ENCODE measurements at places on chromosomes 13 and 19. TPM values are rescaled to one million over a fixed set of nuclear protein-coding genes. Genes with fewer than 3 reads are reported as not detected.

The INAFM1 gene
- total RNA-seq, result 26.2 TPM

The CGB5 gene
- not detected for total RNA-seq

The CCDC8 gene
- 18.8 TPM for total RNA-seq

The MEDAG gene
- 188 TPM for total RNA-seq

The ERFL gene
- 0.81 TPM for total RNA-seq

DNA sequence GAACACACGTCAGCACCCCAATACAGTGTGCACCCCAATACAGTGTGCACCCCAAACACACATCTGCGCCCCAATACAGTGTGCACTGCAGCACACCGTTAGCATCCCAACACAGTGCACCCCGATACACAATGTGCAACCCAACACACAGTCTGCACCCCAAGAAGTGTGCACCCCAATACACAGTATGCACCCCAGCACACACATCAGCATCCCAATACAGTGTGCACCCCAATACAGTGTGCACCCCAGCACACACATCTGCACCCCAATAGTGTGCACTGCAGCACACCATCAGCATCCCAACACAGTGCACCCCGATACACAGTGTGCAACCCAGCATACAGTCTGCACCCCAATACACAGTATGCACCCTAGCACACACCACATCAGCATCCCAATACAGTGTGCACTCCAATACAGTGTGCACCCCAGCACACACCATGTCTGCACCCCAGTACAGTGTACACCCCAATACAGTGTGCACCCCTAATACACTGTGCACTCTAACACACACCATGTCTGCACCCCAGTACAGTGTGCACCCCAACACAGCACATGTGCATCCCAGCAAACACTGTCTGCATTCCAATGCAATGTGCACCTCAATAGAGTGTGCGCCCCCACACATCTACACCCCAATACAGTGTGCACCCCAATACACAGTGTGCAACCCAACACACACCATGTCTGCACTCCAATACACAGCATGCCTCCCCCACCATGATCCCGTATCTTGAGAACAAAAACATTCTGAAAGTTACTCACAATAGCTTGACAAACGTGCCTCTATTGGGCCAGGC is 855 bp upstream of the CARS2 start:
- H3K4me1 ChIP-seq, result no peaks in the 10 kb centered on the region
- H3K36me3 ChIP-seq, result no peaks in the 10 kb centered on the region
- no peak overlapping the region for H3K4me3 ChIP-seq
- no peak for DNase-seq
- no peak overlapping the region for H3K27ac ChIP-seq
- H3K27me3 ChIP-seq, result no peaks in the 10 kb centered on the region

DNA sequence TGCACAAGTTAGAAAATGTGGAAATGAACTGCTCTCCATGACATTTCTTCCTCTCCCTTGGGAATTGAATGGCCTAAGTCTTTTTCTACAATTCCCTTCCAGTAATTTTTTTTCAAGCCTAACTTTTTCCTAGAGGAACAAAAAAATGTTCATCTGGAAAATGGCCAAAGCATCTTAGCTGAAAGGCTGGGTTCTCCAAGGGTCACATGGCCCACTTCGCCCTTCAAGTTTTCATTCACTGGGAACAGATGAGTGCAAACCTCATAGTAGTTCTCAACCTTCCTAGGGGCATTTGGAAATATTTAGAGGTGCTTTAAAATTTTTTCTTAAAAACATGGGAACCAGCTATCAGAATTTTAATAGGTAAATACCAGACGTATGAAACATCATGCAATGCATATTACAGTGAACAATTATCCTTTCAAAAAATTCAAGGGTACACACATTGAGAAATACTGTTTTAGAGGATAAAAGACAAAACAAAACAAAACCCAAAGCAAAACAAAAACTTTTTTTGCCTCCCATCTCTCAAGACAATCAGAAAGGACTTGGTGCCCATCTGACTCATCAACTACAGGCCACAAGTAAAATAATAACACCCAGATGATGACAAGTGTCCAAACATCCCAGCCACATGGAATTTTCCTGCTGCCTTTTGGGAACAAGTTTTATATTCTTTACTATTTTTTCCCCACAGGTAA is 208.8 kb downstream of the SLITRK6 start:
- H3K27me3 ChIP-seq, result no peaks in the 10 kb centered on the region
- no peaks in the 10 kb centered on the region for H3K4me1 ChIP-seq
- no peak overlapping the region for H3K4me3 ChIP-seq
- no peak for DNase-seq
- no peaks in the 10 kb centered on the region for H3K36me3 ChIP-seq

DNA sequence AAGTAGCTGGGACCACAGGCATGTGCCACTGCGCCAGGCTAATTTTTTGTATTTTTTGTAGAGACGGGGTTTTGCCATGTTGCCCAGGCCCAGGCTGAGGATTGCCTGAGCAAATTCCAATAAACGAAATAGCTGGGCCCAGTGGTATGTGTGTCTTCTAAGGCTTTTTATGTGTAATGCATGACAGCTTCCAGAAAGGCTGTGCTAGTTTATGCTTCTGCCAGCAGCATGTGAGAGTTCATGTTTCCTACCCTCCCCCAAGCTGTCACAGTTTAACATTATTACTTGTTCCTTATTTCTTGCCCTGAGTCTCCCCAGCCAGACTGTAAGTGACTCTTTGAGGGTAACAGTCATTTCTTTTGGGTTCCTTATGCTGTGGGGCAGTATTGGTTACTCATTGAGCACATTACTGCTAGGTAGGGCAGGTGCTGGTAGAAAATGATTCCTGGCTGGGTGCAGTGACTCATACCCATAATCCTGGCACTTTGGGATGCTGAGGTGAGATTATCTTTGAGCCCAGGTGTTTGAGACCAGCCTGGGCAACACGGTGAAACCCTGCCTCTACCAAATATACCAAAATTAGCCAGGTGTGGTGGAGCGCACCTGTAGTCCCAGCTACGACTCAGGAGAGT is 13.6 kb downstream of the GPATCH1 start:
- H3K36me3 ChIP-seq, result peaks cover 9% of the 10 kb centered on the region
- no peak overlapping the region for H3K4me3 ChIP-seq
- H3K27ac ChIP-seq, result no peak overlapping the region
- DNase-seq, result no peak
- no peaks in the 10 kb centered on the region for H3K4me1 ChIP-seq

GRCh38 chr13:39578821-39579291 is 24.1 kb downstream of the LHFPL6 start:
- H3K4me1 ChIP-seq, result peaks cover 3% of the 10 kb centered on the region
- no peaks in the 10 kb centered on the region for H3K36me3 ChIP-seq
- no peak overlapping the region for H3K27ac ChIP-seq
